Activated T-cell treated with anti-CD3 and anti-CD28 coated beads, Interleukin-2, amount 50 U/mL, for 72 hours (primary cell): ENCODE measurements at places on chromosomes 11 and 22. TPM values are rescaled to one million over a fixed set of nuclear protein-coding genes. Genes with fewer than 3 reads are reported as not detected.

Gene SMIM35
- 0.36 TPM for total RNA-seq

Gene KIAA1671
- total RNA-seq = 6.6 TPM

Gene SVIP
- 48.3 TPM for total RNA-seq

Gene VSIG10L2
- not detected for total RNA-seq

Gene OR10D3
- total RNA-seq = not detected

Gene PKDREJ
- total RNA-seq = not detected

Gene CRYBA4
- total RNA-seq = 0.63 TPM

Gene GLB1L2
- 1.1 TPM for total RNA-seq

Gene KREMEN1
- 0.09 TPM for total RNA-seq

Gene GAL3ST1
- 1.1 TPM for total RNA-seq

Gene CALCB
- total RNA-seq = 11.9 TPM

Gene SMC1B
- total RNA-seq = 3.2 TPM

Gene MUC5B
- total RNA-seq = not detected

Gene PLET1
- not detected for total RNA-seq

Gene OR51E2
- total RNA-seq = not detected

Gene SCARF2
- total RNA-seq = 1.4 TPM

Gene KCNC1
- not detected for total RNA-seq

Gene PLEKHB1
- 11.3 TPM for total RNA-seq

Gene KCNJ11
- total RNA-seq = not detected

Gene SBF2
- total RNA-seq = 13.4 TPM

Gene CRYBB2
- total RNA-seq = 0.51 TPM

Gene SEPTIN3
- total RNA-seq = 4.7 TPM

Gene ANKK1
- 0.79 TPM for total RNA-seq
